ENCODE measurements at places on chromosomes 2 and 18.

GRCh38 chr18:11901826-11902438 lies 6.2 kb downstream of the MPPE1 start:
- DNase-seq, result no peak

DNA sequence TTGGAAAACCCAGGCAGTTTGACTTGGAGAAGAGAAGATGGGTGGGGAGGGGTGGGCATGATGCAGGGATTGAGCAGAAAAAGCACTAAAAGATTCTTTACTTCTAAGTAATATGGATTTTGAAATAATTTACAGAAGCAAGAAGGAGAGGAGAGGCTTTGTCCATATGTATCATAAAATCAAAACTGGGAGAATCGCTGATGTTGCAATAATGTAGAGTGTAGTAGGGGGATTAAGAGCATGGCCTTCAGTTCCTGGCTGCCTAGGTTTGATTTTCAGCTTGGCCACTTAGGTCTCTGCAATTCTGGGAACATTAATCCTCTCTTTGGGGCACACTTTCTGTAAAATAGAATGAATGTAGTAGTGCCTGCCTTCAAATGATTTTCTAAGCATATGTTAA lies 1760.4 kb upstream of the CELF4 start:
- no peak for DNase-seq

- DNase-seq, result no peak
Observed at GRCh38 chr2:163604941-163605555, 130.8 kb downstream of the FIGN start.

DNA sequence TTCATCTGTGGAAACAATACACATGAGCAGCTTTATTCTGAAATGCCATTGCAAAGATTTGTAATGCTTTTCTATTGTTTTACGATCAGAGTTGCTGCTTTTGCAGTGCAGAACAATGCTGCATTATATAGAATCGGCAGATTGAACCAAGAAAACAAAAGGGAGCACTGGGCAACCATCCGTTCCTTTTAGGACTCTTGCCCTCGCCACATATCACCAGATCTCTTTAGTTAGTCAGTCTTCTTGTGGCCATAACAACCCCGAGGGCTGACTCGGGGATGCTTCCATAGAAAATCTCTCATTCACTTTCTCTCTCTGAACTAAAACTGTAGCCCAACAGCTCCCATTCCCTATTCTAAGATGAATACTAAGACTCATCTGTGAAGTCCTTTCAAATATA lies 340.4 kb downstream of the NRXN1 start:
- DNase-seq, result no peak

- DNase-seq, result no peak
Observed at GRCh38 chr18:36593001-36593400, 235.8 kb downstream of the TPGS2 start.

DNA sequence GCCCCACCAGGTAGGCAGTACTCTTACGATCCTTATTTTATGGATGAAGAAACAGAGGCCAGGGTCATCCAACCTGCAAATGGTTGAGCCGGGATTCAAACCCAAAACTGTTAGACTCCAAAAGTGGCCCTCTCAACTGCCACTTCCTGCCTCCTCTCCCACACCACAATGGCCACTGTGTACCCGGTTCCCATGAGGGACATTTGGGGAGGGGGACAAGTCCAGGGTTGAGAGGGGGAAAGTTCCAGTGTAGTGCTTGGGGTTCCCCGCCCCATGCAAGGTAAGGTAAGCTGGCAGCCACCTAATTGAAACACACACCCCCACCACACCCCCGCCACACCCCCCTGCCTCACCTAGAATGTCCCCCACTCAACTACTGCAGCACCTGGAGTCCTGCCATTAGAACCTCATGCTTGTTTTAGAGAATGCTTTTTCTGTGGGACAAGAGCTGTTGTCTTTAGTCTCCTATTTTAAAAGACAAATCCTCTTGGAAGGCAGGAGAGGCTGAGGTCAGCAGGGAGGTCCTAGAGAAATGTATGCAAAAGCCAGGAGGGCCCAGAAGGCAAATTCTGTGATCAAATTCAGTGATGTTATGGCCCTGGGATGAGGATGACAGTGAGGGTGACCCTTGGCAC lies 145.2 kb downstream of the ZFP36L2 start:
- DNase-seq, result no peak

DNA sequence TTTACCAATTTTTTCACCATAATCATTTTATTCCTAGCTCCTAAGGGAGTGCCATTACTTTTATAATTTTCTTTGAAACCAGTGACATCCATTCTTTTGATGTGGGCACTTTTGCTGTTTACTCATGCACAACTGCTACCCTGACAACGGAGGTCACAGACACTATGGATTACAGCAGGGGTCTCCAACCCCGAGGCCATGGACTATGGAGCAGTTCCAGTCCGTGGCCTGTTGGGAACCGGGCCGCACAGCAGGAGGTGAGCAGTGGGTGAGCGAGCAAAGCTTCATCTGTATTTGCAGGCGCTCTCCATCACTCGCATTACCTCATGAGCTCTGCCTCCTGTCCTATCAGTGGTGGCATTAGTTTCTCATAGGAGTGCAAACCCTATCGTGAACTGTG lies 34.6 kb downstream of the PRPF40A start:
- DNase-seq, result no peak

- no peak for DNase-seq
Observed at GRCh38 chr2:19408592-19408991, 50.2 kb upstream of the OSR1 start.

- DNase-seq, result no peak
Observed at GRCh38 chr2:231680285-231680991, 27.9 kb upstream of the PTMA start.

GRCh38 chr2:25229279-25230197 lies 61.2 kb upstream of the POMC start:
- no peak for DNase-seq

GRCh38 chr2:98647636-98648035 lies 39.2 kb downstream of the UNC50 start:
- DNase-seq, result no peak

DNA sequence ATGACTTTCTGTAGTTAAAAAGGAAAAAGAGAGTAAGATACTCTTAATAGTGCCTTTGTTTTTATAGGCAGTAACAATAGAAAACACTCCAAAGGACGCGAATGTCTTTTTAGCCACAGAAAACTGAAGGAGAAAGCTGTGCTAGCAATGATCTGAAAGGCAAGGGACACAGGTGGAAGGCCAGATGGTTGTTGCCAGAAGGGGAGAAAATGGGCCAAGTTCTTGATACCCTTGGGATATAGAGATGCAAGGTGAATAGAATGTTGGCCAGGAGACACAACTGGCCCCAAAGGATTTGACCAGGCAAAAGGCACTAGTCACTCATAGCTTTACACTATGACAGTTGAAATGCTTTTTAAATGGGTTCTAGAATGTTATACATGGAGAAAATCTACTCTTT lies 180.0 kb downstream of the NRXN1 start:
- DNase-seq, result no peak

GRCh38 chr2:54481686-54482085 lies 25.6 kb downstream of the SPTBN1 start:
- DNase-seq, result no peak

DNA sequence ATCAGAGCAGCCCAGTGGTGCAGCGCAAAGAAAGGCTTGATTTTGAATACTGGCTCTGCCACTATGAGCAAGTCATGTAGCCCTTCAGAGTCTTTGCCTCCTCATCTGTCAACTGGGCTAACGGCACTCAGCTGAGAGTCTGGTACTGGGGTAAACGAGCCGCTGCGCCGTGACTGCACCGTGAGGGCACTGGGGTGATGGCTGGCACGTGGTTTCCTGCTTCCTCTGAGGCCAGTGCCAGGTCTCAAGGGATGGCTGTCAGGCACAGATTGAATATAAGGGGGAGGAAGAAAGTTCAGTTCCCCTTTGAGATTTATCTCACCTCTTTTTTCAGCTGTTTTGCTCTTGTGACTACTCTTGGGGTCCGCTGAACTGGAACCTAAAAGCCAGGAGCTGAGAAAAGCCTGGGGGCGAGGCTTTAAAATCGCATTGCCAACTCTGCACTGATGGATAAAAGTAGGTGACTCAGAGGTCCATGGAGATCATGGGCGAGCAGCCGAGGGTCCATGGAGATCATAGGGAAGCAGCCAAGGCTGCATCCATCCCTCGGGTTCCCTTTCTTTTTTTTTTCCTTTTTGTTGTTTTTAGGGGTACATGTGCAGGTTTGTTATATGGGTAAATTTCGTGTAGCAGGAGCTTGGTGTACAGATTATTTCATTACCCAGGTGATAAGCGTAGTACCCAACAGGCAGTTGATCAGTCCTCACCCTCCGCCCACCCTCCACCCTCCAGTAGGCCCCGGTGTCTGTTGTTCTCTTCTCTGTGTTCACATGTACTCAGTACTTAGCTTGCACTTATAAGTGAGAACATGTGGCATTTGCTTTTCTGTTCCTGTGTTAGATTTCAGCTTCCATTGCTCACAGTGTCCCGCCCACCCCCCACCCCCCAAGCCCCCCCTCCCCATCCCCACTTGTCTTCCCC lies 114.3 kb downstream of the SPP2 start:
- no peak for DNase-seq

GRCh38 chr18:45670281-45670962 lies 53.6 kb upstream of the SLC14A1 start:
- no peak for DNase-seq

DNA sequence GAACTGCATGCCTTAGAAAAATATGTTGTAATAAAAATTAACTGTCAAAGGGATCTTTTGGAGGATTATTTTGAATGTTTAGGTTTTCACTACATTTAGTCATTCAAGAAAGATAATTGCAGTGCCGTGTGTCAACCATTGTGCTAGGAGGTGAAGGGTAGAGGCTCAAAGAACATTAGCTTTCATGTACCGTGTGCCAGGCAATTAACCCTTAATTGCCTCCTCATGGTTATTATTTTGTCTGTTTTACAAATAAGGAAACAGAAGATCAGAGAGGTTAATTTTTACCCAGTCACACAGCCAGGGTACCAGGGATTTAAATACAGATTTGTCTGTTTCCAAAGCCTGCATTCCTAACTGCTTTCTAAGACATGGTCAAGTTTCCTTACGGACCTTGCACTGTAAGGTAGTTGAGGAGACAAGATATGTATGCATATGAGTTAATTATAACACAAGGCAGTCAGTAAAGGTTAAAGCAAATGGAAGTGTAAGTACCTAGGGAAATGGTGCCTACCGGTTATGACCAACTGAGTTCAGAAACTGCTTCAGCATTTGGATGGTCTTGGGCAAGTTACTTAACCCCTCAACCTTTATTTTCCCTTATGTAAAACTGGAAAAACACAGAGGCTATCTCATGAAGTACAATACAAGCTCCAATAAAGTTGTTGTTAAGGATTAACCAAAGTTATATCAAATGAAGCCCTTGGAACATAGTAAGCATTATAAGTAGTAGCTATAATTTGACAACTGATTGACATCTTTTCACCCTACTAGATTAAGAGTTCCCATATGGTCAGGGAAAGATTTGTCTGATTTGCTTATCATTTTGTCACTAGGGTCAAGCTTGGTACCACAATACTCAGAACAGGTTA lies 434.9 kb downstream of the MBD2 start:
- DNase-seq, result no peak

GRCh38 chr18:49031511-49032188 lies 80.9 kb upstream of the SMAD7 start:
- DNase-seq, result no peak

All from amygdala (tissue), 56 donors.